Progenitor cell of endocrine pancreas (in vitro differentiated cells): ENCODE measurements at places on chromosomes 2 and 18. TPM values are rescaled to one million over a fixed set of nuclear protein-coding genes. Genes with fewer than 3 reads are reported as not detected.

DNA sequence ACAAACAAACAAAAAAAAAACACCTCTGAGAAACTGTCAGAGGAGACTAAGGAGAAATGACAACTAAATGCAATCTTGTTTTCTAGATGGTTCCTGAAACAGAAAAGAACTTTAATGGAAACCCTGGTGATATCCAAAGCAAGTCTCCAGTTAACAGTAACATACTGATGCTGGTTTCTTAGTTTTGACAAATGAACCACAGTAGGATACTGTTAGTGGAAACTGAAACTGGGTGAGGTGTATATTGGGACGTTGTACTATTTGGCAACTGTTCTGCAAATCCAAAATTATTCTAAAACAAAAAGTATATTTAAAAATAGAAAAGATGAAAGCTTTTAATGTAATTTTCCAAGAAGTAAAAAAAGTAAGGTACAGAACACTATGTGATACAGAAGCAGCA is 11.4 kb downstream of the SESTD1 start:
- no peak for DNase-seq

DNA sequence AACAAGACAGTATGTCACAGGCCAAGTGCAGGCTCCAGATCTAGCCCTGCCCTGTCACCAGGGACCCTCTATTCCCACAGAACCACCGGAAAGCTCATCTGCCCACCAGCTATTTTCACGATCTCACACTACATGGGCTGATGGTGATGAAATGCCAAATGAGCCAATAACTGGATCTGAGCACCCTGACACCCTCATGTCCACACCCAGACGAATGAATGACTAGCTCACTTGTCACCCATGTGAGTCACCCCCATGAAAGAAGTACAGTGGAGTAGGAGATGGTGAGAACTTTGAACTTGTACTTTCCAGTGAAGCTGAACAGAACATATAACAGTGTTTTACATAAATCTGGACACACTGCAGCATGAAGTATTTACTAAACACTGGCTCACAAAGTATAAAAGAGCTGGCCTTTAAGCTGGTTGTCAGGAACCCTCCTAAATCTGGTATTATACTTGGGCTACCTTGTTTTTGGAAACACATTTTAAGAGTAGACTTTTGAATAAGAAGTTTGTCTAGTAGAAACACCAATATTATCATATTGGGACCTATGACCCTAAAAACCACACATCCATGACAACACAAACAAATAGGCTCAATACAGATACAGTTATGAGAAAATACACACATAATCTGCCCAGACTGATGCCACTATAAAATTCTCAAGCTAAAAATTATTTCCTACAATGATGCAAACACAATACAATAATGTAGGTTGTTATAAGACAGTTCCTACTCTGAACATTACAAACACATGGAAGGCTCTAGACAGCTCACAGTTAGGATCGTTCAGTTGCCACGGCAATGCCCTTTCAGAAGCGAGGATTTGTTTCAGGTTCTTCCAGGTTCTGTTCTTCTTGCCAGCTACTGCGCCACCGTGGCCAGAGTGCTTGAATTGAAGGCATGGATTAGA is 19.0 kb downstream of the INO80C start:
- DNase-seq = no peak

- DNase-seq = no peak
These were observed 376.9 kb upstream of the REG3G start for GRCh38 chr2:78648558-78648957.

The ACKR3 gene
- total RNA-seq = 18.8 and 23.3 TPM in 2 replicates

- no peak for DNase-seq
These were observed 175.1 kb downstream of the ZFP36L2 start for GRCh38 chr2:43051338-43051737.

- no peak for DNase-seq
These were observed 221.3 kb downstream of the BCL2 start for GRCh38 chr18:63098018-63098981.

The STARD6 gene
- total RNA-seq = not detected in 2 replicates

- no peak for DNase-seq
These were observed 320.6 kb downstream of the NCKAP5 start for GRCh38 chr2:133247631-133248030.

DNA sequence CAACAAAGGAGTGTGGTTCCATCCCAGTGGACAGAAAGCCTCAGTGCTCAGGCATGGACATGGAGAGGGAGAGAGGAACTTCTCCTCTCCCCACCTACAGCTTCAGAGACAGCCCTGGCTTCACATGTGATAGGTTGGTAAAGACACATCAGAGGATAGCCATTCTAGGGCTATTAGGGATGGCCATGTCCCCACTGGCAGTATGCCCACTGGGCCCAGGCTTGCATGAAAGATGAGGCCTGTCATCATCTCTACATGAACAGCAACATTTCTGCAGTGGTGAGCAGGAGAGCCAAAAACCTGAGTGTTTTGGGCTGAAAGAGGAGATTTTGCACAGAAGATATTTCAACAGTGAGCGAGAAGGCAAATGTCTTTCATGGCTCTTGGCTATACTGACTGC is 517.2 kb downstream of the NR4A2 start:
- DNase-seq = no peak

DNA sequence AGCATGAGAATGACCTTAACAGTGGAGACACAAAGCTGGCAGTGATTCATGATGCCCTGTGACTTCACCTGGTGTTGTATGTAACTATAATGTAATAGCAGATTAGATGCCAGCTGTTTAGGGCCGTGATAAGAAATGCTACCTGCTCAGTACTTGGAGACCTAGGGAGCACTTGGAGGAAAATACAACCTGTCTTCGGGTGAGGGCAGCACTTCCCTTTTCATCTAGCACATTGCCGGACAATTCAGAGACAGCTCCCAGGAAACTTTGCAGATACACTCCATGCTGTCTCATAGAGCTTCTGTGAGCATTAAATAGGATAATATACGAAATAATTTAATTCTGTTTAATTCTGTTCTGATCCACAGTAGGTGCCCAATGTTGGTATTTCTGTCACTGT is 668.5 kb downstream of the TSN start:
- DNase-seq = no peak

GRCh38 chr2:241775223-241776177 is 1.1 kb upstream of the GAL3ST2 start:
- no peak for DNase-seq

The HOXD1 gene
- 0.16 TPM in 1 of 2 replicates, not detected in the other for total RNA-seq

GRCh38 chr2:150476809-150477302 is 10.6 kb downstream of the RND3 start:
- no peak for DNase-seq

The C2orf15 gene
- total RNA-seq = 16.0 and 19.6 TPM in 2 replicates

DNA sequence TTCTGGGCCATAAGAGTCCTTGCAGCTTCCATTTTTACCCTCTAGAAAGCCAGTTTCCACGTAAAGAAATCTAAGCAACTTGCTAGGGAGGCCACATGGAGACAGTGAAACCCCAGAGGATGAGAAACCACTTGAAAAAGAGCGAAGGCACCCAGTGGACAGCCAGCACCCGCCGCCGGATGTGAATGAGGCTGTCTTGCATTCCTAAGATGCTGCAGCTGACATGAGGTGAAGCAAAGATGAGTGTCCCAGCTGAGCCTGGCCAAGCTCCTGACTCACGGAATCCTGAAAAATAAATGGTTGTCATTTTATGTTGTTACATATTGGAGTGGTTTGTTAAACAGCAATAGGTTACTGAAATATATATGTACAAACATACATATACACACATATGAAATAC is 65.9 kb upstream of the STPG4 start:
- no peak for DNase-seq

The VIT gene
- total RNA-seq = not detected in 2 replicates

The CFAP65 gene
- total RNA-seq = 0.65 and 0.67 TPM in 2 replicates

The STON1 gene
- 8.2 and 8.6 TPM in 2 replicates for total RNA-seq

DNA sequence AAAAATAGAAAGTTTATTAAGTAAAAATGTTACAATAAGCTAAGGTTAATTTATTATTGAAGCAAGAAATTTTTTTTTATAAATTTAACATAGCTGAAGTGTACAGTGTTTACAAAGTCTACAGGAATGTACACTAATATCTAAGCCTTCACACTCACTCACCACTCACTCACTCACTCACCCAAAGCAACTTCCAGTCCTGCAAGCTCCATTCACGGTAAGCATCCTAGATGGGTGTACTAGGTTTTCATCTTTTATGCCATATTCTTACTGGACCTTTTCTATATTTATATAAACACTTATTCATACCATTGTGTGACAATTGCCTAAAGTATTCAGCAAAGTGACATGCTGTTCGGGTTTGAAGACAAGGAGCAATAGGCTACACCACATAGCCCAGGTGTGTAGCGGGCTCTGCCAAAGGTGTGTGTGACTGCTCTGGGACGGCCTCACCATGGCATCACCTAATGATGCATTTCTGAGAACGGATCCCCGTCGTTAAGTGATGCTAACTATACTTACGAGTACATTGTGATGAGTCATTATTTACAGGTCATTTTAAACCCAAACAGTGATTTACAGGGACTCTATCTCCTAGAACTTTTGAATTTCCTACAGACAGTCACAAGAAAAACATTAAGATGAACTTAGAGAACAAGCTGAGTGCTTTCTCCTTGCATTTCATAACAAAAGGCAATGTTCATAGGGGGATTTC is 76.3 kb upstream of the ID2 start:
- no peak for DNase-seq

GRCh38 chr2:241412144-241412543 is 56.1 kb downstream of the FARP2 start:
- DNase-seq = no peak

- DNase-seq = no peak
These were observed 10.1 kb upstream of the ADI1 start for GRCh38 chr2:3529316-3530025.

The GGCX gene
- 69.2 TPM in 2 replicates for total RNA-seq

- no peak for DNase-seq
These were observed 164.9 kb downstream of the SMAD7 start for GRCh38 chr18:48785736-48786454.

- DNase-seq = no peak
These were observed 72.3 kb downstream of the SLC5A7 start for GRCh38 chr2:108058576-108059137.

The ACADL gene
- total RNA-seq = 0.38 and 0.55 TPM in 2 replicates

DNA sequence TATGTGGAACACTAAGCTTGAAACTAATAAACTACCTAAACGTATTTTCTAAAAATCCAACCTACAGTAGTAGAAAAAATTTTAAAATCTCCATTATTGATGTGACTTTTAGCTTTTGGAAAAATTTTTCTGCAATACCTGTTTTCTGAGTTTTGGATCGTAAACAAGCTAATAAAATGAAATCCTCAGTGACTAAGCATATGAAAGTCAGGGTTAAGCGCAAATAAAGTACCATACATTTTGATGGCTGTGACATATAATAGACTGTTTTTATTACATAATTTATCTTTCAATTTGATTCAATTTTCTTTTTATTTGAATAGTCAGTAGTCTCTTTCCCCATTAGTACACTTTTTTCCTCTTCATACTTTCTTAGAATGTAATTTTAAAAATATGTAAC is 683.6 kb downstream of the NUP35 start:
- DNase-seq = no peak
